AG10803 (cell line): ENCODE measurements at places on chromosomes 7 and 10.

DNA sequence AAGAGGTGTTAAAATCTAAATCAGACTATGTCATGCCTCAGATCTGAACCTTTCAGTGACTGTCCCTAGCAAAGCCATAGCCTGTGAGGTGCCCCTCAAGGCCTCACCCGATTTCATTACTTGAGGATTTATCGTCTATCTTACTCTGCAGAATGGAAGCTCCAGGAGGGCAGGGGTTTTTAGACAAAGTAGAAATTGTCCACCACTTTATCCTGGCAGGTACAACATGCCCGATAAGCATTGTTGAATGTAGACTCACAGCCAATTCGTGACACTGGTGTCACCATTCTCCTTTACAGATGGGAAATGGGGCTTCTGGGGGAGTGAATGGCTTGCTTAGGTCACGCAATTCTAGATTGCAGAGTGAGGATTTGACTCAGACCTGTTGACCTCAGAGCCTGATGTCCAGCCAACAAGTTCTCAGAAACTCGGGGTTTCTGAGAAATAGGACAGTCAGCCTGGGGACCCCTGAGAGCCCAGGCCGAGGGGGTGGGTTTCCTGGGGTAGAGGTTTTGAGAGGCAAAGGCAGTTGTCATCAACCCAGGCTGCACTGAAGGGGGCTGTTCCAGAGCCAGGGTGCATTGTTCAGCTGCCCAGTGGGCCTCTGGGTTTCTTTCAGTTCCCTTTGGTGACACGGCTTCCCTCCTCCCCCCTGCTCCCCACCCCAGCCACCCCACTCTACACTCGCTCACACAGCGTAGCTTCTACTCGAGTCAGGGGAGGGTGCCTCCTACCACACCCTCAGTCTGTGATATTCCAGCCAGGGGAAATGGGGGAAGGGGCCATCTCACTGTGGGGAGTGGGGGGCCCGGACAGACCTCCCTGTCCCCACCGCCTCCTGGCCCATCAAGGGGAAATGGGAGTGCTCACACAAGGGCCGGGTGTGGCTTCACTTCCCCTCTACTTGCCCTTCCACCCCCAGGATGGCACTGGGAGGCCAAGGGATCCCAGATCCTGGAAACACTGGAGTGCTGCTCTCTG lies 3.1 kb upstream of the IRF5 start:
- DNase-seq: no peak

GRCh38 chr7:129466796-129467195 lies 32.6 kb downstream of the STRIP2 start:
- DNase-seq: no peak

DNA sequence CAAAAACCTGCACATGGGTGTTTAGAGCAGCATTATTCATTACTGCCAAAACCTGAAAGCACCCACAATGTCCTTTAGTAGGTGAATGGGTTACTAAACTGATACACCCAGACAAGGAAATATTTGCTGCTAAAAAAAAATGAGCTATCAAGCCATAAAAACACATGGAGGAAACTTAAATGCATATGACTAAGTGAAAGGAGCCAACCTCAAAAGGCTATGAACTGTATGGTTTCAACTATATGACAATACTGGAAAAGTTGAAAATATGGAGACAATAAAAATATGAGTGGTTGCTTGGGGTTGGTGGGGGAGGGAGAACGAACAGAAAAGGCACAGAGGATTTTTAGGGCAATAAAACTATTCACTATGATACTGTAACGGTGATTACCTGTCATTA lies 291.0 kb downstream of the TNS3 start:
- no peak for DNase-seq

DNA sequence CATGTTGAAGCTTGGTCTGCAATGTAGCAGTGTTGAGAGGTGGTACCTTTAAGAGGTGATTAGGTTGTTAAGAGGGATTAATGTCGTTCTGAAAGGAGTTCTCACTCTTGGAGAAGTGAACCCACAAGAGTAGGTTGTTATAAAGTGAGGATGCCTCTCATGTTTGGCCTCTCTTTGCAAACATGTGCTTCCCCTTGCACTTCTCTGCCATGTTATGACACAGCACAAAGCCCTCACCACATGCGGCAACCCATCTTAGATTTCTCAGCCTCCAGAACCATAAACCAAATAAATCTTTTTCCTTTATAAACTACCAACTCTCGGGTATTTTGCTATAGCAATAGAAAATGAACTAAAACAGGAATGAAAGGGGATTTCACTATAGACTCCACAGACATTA lies 66.3 kb downstream of the KMT2C start:
- DNase-seq: no peak

- no peak for DNase-seq
Observed at GRCh38 chr7:81514546-81514945, 255.3 kb downstream of the HGF start.
